ENCODE measurements at places on chromosomes 13 and 19.

DNA sequence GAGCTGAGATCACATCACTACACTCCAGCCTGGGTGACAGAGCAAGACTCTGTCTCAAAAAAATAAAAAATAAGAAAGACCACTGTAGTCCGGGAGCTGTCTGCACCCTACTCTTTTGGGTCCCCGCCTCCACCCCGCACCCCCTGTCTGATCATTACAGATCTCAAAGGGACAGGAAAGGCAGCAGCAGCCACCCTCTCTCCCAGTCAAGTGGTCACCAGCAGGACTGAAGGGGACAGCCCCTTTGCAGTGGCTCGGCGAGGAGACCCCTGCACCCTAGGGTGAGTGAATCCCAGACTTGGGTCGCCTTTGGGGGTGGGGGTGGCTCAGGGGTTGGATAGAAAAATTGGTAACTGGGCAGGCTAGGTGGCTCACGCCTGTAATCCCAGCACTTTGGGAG lies 12.5 kb upstream of the KCNN1 start:
- DNase-seq = no peak

GRCh38 chr19:17538684-17539237 lies 16.7 kb upstream of the COLGALT1 start:
- no peak for DNase-seq

DNA sequence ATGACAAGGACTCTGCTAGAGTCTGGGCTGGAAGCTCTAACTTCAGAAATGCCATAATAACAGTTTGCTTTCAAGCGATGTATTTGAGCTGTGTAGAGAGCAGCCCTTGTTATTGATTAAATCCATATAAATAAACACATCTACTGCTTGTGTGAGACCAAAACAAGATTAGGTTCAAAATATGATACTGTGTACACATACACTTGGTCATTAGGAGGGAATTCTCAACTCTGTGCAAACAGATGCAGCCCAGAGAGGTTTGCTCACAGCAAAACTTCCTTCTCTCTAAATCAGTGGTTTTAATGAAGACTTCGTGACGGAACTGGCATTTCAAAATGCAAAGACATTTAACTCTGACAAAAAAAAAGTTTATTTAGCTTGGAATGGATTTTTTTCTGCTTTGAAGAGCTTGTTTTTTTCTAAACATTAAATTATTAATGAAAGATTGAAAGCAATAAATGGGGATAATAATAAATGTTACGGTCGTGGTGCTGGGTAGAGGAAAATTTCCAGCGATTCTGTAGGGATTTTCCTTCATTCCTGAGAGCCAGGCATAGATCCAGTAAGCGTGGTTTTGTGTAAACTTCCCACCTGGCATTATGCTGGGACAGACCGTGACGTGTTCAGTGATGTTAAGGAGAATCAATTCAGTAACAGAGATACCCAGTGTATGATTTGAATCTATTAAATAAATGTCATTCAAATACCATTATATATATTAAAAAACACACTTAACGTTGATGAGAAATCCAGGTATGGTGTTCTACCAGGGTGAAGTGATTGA lies 213.7 kb downstream of the TEX29 start:
- DNase-seq = no peak

- DNase-seq = no peak
Measured at GRCh38 chr19:44907613-44908012, 2.0 kb downstream of the APOE start.

GRCh38 chr13:48234566-48235340 lies 1.7 kb downstream of the ITM2B start:
- no peak for DNase-seq

DNA sequence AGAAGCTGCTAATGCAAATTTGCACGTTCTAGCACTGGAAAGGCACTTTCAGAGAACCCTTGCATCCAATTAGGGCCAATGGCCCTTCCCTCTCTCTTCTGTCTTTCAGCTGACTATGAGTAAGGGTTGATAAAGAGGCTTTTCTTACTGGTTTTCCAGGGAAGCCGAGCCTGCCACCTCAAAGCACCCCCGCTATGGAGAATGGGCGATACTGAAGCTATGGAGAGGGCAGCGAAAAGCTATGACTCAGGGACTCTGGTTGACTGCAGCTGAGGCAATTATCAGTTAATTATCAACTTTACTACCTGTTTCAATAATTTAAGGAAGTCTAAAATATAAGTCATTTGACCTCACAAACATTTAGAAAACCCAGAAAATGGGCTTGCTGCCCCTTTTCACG lies 115.8 kb downstream of the TRPC4 start:
- no peak for DNase-seq

- no peak for DNase-seq
Measured at GRCh38 chr13:77985866-77986636, 67.4 kb upstream of the EDNRB start.

- DNase-seq = no peak
Measured at GRCh38 chr13:44765001-44765471, 188.9 kb upstream of the TSC22D1 start.

DNA sequence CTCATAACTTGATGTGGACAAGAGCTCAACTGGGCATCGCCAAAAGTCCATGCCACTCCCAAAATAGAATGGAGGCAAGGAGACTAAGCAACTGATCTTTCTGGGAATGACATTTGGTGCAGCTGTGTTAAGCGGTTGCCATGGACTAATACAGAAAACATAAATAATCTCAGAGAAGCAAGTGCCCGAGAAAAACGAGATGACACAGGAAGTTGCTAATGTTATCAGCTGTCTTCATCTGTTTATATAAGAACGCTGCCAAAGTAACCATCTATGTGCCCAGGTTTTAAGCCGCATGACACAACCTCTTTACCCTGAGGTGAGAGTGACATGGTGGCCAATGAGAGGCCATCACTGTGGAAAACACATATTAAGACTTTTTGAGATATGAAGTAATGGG lies 54.9 kb upstream of the SACS start:
- no peak for DNase-seq

GRCh38 chr19:46620716-46621115 lies 4.2 kb downstream of the PTGIR start:
- no peak for DNase-seq

DNA sequence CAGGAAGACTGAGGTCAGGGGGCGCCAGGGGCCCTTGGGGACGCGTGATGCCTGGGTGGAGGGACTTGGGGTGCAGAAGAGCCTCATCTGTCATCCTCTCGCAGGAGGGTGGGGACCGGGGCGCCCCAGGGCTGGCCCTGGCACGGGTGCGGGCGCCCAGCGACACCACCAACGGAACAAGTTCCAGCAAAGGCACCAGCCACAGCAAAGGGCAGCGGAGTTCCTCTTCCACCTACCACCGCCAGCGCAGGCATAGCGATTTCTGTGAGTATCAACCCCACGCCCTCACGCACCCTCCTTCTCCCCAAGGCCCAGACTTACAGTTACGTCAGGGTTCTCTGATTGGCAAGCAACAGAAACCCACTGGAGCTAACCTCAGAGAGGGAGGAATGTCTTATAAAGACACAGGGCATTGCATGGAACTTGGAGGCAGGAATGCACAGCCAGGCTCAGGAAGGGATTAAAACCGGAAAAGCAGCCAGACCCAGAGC lies 29.4 kb downstream of the MARK4 start:
- no peak for DNase-seq

- no peak for DNase-seq
Measured at GRCh38 chr19:55426042-55426441, 17.1 kb downstream of the SHISA7 start.

DNA sequence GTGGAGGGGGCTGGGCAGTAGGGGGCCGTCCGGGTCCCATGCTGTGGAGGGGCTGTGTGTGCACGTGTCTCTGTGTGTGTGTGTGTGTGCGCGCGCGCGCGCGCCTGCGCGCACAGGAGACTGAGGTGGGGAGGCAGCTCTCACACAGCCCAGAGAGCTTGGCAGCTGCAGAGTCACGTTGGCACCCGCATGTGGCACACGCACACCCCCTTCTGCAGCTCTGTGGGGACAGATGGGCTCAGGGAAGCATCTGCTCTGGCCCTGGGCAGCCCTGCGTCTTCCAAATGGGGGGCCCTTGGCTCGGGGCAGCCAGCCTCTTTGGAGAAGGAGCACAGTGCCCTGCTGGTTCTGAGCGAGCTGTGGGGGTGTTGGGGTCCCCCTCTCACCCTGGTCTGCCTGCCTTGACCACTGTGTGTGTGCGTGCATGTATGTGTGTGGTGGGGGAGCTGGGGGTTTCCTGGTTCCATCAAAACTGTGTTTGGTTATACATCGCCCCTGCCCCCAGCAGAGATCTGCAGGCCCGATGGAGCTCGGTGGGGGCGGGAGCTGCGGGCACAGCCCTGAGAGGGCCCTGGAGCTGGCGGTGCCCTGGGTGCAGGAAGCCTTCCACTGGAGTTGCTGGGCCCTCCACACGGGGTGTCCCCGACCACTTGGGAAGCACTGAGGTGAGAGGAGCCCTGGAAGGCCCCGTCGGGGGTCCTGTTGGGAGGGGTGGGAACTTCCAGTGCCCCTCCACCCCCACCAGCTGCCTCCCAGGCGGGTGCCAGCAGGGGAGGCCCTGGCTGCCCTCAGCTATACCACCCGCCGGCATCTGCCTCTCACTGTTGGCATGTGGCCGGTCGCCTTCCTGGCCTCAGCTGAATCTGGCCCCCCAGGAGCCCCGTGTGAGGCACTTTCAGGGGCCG lies 67.1 kb downstream of the KDM4B start:
- no peak for DNase-seq

DNA sequence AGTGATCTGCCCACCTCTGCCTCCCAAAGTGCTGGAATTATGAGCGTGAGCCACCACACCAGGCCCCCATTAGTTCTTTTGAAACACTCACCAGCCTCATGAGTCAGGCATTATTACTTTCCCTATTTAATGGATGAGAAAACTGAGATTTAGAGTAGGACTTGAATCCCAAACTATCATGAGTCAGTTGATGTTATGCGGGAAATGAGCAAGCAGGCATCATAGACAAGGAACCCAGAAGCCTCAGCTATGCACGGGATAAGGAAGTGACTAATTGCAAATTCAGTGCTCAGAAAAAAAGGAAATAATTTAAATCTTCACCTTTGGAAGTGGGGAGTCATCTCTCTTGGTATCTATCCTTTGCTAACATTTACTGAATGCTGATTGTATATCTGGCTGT lies 217.5 kb downstream of the ABCC4 start:
- no peak for DNase-seq

DNA sequence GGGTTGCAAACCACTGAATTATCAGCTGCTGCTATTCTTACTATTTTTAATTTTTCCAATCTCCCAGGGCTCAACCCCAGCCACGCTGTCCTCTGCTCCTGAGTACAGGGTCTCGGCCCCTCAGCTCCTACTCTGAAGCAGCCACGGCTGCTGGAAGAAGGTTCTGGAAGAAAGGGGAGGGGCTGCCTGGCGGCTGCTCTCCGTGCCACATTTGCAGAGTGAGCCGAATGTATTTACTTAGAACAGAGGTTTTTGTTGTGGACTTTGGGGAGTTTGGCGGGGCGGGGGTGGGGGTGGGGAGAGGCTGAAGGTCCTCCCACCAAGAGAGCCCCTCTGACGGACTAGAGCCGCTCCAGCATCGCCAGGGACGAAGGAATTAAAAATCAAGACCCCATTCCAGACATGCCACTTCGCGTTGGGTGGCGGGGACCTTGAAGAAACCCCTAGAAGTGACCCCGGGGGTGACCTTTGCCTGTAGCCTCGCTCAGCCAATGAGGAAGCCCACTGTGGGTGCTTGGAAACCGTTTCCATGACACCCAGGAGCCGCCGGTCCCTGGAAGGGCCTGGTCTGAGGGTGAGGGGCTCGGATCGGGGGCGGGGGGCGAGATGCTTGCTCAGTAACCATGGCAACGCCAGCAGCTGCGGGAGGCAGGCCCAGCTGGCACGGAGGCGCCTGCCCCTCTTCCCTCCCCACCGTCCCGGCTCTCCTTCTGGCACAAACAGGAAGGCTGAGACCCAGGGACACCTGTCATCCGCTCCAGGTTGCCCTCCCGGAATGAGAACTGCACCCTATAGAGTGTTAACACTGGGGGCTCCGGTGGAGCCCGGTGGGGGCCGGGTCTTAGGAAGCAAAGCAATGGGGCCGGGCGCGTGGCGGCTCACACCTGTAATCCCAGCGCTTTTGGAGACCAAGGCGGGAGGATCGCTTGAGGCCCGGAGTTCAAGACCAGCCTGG lies 54.2 kb upstream of the PTPRS start:
- no peak for DNase-seq

- no peak for DNase-seq
Measured at GRCh38 chr13:87302931-87303330, 368.2 kb upstream of the SLITRK5 start.

GRCh38 chr19:34480971-34481841 lies at the start of gene WTIP:
Gene WTIP (plus strand): TSS chr19:34481758. CDS start chr19:34481975, 217 bp downstream.
- no peak for DNase-seq

GRCh38 chr13:28704919-28705318 lies 13.9 kb downstream of the SLC46A3 start:
- DNase-seq = no peak

DNA sequence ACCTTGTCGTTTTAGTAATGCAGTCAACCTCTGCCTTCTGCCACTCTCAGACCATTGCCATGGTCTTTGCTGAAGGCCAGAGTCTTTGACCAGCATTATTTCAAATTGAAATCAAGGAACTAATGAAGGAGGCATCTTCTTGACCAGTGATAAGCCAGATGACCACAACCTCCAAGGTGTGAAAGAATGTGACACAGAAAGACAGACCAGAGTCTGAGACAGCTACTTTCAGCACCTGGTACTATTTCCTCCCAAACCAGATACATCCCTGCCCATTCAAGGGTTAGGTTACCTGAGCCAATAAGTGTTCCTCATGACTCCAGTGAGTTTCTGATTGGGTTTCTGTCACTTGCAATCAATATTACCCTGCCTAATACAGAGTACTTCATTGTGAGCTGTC lies 20.3 kb upstream of the RNASEH2B start:
- DNase-seq = no peak

DNA sequence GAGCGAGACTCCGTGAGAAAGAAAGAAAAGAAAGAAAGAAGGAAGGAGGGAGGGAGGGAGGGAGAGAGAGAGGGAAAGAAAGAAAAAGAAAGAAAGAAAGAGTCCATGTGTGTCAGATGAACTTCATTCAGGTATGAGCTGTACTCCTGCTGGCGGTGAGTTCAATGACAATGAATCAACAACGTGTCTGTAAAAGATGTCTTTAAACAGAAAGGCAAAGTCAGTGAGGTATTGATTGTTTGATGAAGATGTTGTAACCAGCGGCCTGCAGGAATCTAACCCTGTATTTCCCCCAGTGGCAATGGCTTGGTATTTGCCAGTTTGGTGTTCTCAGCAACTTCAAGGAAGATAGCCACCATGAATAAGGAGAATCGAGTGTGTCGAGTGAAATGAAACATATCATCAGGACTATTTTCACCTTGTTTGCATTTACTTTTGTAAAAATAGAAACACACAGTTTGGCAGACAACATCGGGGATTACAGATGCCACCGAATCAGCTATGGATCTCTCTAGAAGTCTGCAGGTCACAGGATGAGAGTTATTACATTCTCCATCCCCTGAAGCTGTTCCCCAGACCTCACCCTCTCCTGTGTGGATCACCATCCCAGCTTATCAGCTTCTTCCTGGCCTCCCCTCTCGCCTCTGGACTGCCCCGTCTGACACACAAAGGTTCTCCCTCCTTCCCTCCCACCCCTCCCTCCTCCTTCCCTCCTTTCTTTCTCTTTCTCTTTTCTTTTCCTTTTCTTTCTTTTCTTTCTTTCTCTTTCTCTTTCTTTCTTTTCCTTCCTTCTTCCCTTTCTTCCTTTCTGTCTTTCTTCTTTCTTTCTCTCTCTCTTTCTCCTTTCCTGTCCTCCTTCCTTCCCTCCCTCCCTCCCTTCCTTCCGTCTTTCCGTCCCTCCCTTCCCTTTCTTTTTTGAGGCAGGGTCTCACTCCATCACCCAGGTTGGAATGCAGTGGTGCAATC lies 8.2 kb upstream of the SBK3 start:
- no peak for DNase-seq

- no peak for DNase-seq
Measured at GRCh38 chr19:33392341-33393285, 19.1 kb downstream of the CEBPG start.

All from activated CD8-positive, alpha-beta memory T cell treated with anti-CD3 and anti-CD28 coated beads, Interleukin-2, amount 50 U/mL, for 4 hours (primary cell).